CD4-positive, alpha-beta T cell (primary cell): ENCODE measurements at places on chromosomes 6 and 20.

- peak; percentile 39 for DNase-seq
Measured at GRCh38 chr20:35954907-35955251, 577 bp upstream of the SCAND1 start.

DNA sequence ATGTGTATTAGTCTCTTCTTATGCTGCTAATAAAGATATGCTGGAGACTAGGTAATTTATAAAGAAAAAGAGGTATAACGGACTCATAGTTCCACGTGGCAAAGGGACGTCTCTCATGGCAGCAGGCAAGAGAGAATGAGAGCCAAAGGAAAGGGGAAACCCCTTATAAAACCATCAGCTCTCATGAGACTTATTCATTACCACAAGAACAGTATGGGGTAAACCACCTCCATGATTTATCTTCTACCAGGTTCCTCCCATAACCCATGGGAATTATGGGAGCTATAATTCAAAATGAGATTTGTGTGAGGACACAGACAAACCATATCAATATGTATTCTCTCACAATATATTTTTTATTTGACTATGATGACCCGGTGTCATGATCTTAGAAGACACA lies 109.1 kb downstream of the UTRN start:
- DNase-seq, result no peak

DNA sequence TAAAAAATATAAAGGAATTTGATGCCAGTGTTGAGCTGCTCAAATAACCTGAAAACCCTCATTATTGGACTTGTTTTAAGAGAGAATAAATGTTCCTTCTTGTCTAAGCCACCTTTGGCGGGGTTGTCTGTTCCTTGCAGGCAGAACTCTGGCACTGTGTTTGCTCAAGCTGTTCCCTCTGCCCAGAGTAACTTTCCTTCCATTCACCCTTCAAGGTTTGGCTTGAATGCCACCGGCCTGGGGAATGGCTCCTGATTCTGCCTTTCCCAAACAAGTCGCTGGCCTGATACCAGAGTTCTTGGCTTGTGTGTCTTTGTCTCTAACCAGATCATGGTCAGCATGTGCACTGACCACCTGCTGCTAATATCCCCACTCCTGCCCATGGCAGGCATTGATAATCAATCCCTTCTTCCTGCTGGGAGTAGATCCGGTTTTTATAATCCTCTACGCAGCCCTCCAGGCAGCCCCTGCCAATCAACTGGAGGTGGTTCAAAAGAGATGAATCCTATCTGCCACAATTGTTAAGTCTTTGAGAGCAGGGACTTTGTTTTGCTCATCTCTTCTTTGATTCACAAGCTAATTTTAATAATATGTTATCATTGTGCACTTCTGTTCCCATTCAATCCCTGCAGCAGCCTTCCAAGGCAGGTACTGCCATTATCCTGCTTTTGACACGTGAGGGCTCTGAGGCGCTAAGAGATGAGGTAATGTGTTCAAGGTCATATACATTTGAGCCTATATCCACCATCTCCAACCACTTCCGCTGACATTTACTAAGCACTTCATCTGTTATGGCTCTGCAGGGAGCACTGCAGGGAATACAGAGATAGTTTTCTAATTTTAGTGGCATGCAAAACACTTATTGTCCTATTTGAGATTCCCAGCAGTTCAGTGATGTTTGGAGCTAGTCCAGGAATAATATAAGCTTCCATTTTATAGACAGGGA lies 3.1 kb upstream of the CCM2L start:
- DNase-seq, result no peak

DNA sequence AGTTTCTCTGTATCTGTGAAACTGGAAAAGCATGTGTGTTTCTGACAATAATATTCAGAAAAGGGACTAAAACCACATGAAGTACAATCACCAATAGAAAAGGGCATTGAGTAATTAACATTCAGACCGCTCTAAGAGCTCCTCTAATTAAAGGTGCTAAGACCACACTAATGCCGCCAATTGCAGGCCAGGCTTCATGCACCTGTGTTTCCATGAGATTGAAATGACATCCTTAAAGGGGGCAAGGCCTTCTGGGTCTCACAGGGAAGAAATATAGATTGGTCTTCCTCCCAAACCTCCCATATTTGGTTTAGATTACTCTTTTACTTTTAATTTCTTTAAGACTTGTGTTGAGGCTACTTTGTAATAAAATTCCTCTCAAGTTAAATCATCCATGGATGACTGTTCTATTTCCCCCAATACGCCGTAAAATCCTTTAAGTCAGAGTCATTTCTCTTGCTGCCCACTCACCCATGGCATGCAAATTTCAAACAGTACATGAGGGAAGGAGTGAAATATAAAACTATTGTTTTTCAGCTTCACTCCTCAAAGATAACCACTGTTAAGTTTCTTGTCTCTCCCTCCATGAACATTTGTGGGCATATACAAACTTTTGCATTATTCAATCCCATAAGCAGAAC lies 110.6 kb downstream of the UBE3D start:
- DNase-seq, result no peak

DNA sequence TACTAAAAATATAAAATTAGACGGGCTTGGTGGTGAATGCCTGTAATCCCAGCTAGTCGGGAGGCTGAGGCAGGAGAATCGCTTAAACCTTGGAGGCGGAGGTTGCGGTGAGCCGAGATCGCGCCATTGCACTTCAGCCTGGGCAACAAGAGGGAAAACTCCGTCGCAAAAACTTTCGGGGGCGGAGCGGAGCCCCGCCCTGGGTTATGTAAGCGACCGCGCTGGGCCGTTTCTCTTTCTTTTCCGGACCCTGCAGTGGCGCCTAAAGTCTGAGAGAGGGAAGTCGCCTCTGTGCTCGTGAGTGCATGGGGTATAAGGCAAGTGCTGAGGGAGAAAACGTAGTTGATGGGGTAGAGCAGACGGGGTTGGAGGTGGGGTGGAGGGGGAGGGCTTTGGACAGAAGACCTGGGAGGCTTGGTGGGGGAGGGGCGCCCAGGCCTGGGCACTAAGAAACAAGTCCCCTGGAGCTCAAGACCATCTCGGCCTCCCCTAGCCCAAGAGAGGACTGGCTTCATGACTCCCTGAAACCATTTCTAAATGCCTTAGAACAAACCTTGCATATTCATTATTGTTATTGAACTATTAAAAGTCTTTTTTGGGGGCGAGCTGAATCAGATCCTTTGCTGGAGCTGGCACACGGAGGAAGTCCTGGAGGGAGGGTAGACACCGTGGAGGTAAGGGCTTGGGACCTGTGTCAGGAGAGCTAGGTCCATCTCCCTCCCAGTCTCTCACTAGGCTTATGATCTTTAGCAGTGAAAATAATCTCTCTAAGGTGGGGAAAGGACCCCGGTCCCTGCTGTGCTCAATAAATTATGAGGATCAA lies 2.7 kb upstream of the MICA start:
- peak; percentile 82 for DNase-seq
